ENCODE measurements at places on chromosomes 2 and 18.

- DNase-seq: no peak
Measured at GRCh38 chr18:73839441-73839840, 308.2 kb downstream of the FBXO15 start.

- no peak for DNase-seq
Measured at GRCh38 chr2:51084750-51085149, 52.8 kb upstream of the NRXN1 start.

DNA sequence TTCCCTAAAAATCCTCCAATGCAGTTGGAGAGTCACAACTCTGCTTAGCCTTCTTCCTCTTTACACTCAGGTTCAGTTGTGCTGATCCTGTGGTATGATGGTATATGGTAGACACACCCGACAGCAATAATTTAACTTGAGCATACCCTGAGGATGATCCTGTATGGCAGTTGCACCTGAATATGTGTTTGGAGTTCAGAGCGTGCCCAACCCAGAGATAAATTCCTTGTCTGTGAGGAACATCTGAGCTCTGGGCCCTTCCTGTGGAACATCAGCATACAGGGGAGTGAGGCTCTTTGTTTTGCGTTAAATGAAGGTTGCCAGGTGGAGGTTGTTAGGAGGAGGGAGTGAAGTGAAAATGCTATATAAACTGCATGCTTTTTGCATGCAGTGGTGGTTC is 187.7 kb downstream of the MYO3B start:
- no peak for DNase-seq

GRCh38 chr2:56040834-56041233 is 117.3 kb upstream of the EFEMP1 start:
- DNase-seq: no peak

- no peak for DNase-seq
Measured at GRCh38 chr2:18479947-18480369, 80.5 kb downstream of the RDH14 start.

GRCh38 chr18:10040287-10041011 is 126.6 kb downstream of the VAPA start:
- DNase-seq: peak; percentile 52
